ENCODE measurements at places on chromosomes 7 and 10.
A peak's percentile ranks its signal among the peaks of the same experiment; 100 is the strongest.

- DNase-seq: no peak
Observed at GRCh38 chr7:18445916-18446520, 49.5 kb upstream of the HDAC9 start.

- DNase-seq: no peak
Observed at GRCh38 chr7:36040679-36041078, 112.4 kb upstream of the EEPD1 start.

- no peak for DNase-seq
Observed at GRCh38 chr10:10045765-10046028, 972.0 kb upstream of the CELF2 start.

GRCh38 chr7:25860275-25861163 is 291.5 kb upstream of the NFE2L3 start:
- DNase-seq: peak; percentile 35

DNA sequence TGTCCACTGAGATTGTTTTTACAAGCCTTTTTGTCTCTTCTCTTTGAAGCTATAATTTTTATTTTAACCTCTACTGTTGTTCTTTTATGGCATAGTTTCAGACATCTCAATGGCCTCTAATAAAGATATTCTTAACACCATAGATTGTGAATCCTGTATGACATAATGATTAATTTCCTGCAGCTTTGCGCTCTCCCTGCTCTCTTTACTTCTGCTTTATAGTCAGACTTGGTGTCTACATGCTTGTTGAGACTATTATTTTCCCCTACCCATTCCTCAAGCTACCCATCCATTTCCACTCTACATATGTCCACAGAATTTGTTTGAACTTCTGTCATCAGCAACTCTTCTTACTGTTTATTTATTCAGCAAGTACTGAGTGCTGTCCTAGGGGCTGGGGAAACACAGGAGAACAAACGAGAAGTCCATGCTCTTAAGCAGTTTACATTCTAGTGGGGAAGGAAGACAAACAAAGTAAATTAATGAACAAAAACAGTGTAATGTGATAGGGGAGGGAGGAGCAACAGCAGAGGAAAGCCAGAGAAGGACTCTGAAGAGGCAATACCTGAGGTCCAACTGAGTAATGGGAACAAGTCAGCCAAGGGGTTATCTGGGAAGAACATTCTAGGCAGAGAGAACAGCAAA is 110.1 kb downstream of the CDK14 start:
- DNase-seq: no peak

DNA sequence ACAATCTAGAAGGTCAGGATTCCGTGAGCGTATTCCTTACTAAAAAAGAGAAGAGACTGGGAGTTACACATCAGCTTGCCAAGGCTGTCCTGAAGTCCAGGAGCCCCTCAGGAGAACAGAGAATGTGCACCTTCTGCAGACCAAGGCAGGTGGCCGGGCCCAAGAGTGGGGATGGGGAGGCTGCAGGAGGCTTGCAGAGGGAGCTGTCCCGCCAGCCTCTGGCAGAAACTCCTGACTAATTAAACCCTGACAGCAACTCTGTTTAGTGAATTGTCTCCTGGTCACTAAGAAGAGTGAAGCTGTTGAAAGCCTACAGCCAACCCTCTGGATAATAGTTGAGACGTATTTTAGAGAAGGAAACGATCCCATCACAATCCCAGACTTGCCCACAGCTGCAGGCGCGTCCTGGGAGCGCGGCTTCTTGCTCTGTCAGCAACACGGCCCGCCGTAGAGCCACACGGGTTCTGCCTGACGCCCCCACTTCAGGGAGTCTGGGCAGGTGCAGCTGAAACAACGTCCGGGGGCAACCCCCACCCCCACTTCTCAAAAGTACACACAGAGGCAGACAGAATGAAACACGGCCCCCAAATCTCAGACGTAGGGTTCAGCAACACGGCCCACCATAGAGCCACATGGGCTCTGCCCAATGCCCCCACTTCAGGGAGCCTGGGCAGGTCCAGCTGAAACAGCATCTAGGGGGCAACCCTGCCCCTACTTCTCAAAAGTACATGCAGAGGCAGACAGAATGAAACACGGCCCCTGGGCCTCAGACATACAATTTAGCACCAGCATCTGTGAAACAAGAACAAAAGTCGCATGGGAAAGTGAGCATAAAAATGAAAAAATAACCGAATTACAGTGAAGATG is 45.2 kb downstream of the DIP2C start:
- DNase-seq: no peak

GRCh38 chr7:114930107-114930661 is 8.3 kb downstream of the MDFIC start:
- no peak for DNase-seq

DNA sequence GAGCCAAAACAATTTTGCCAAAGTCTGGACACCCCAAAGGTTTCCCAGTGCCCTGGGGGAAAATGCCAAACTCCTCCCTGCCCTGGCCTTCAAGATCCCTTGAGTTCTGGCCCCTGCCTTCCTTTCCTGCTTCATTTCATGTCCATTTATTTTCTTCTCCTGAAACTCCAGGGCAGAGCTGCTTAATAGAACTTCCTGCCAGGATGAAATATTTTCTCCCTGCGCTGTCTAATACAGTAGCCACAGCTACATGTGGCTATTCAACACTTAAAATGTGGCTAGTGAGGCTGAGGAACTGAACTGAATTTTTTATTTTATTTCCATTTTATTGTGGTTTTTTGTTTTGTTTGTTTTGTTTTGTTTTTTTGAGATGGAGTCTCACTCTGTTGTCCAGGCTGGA is 49.6 kb downstream of the COL13A1 start:
- DNase-seq: no peak

DNA sequence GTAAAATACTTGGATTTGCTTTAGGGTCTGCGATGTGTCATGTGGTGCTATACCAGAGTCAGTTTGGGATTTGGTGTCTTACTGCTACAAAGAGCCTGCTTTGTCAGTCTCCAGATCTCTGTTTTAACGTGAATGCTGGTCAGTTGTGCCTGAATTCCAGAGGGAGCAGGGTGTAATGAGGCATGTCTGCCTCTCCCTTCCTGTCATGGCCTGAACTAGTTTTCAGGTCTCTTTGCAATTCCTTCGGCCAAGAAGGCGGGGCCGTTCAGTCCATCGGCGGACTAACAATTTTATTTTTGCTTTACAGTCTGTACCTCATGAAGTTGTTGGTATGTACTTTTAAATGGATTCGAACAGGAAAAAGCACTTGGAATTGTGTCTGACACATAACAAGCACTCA is 465.1 kb upstream of the ADARB2 start:
- no peak for DNase-seq

- no peak for DNase-seq
Observed at GRCh38 chr7:107920048-107920772, 29.2 kb downstream of the DLD start.

- no peak for DNase-seq
Observed at GRCh38 chr7:44274623-44274975, 50.8 kb downstream of the CAMK2B start.

- DNase-seq: no peak
Observed at GRCh38 chr7:37344886-37345579, 103.6 kb downstream of the ELMO1 start.

- DNase-seq: no peak
Observed at GRCh38 chr10:112613620-112614019, 166.6 kb downstream of the VTI1A start.

DNA sequence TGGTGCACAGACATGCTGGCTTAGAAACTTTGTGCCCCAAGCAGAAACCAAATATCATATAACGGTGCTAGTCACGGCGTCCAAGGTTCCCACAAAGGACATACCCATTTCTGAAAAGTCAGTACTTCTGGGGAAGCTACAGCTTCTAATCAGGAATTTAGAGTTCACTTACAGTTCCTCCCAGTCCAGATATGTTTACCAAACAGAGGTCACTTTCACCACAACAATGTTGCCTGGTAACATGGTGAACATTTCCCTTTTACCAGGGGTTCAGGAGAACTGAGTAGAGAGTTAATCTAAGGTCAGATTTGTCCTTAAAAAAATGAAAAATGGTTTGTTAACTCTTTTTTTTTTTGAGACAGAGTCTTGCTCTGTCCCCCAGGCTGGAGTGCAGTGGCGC is 265.9 kb upstream of the MKLN1 start:
- no peak for DNase-seq

DNA sequence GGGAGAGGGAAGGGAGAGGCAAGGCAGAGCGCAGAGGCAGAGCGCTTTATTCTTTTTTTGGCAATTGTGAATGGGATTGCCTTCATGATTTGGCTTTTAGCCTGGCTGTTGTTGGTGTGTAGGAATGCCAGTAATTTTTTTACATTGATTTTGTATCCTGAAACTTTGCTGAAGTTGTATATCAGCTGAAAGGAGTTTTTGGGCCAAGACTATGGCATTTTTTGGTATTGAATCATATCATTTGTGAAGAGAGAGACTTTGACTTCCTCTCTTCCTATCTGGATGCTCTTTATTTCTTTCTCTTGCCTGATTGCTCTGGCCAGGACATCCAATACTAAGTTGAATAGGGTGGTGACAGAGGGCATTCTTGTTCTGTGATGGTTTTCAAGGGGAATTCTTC is 291.3 kb downstream of the REEP3 start:
- DNase-seq: no peak

DNA sequence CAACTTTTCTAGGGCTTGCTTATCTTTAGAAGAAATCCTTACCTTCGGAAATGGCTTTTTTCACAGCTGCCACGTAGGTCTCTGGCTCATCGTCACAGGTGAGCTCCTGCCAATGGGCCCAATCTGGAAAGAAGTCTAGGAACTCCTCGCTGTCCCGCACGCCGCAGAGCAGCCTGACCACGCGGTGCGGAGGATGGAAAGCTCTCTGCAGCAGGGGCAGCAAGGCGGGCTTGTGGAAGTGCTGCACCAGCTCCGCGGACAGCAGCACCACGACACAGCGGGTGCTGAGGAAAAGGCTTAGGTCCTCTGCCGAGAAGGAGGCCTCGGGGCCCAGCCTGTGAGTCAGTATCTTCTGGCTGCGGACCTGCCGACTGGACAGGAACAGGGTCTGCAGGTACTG is 10.8 kb downstream of the PIK3AP1 start:
- no peak for DNase-seq

DNA sequence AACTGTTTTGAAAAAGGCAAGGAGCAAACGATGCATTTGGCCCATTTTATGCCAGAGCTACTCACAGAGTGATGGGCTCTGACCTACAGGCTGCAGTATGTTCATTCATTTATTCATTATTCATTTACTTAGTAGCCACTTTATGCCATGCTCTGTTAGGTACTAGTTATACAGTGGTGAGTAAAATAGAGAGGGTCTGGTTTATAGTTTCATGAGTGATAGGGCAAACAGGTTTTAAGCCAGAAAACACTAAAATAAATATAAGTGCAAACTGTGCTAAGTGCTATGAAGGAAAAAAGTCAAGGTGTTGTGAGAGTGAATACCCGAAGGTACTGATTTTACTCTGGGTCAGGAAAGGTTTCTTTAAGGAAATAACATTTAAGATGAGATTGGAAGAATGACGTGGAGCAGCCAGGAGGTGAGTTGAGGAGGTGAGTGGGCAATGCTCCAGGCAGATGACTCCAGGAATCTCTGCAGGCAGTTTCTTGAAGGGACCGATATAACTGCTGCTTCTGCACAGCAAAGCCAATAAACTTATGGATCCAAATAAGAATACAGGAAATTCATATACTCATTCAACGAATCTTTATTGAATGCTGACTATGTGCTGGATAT is 56.9 kb upstream of the FAM133B start:
- no peak for DNase-seq

DNA sequence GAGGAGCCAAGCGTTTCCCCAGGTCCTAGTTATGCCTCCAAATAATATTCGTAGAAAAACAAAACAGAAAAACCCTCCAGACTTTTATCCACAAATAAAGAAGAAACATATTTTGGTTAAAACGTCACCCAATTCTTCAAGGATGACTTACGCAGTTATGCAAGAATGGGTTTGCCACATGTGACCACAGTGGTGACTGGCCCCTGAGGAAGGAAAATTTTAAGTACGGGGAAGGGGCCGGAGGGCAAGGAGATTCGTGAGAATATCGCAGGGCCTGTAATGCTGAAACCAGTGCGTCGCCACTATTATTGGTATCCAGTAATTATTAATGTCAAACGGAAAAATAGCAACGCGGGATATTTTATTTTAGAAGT is 537 bp upstream of the MRPS24 start:
- DNase-seq: no peak

DNA sequence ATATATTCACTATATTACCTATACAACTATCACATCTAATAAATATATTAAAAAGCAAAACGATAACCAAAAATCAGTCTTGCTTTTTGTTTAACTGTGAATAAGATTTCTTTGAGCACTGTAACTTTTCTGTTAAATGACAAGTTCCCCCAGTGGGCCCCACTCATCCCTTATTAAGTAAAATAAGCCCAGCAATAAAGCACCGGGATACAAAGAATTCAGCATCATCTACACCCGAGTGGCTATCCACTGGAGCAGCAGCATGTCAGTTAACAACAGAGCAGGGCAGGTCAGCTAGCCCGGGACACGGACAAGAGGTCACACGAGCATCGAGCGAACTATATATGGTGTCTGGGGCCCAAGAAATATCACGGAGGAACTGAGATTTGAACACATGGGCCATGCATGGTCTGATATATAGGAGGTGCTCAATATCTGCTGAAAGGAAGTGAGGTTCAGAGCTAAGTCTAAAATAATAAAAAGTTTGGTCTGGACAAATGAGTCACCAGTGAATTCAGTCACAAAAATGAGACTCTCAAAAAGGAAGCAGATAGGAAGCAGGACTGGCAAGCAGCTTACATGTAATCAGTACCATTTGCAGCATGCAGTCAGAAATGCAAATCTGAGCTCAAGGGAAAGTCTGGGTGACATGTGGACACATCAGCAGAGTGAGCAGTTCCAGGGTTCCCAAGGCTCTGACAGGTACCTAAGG is 4.1 kb downstream of the ERCC6 start:
- no peak for DNase-seq

GRCh38 chr7:34331102-34331501 is 326.9 kb upstream of the NPSR1 start:
- no peak for DNase-seq
